ENCODE measurements at places on chromosomes 2 and 18. TPM values are rescaled to one million over a fixed set of nuclear protein-coding genes. Genes with fewer than 3 reads are reported as not detected.

Gene IL1R1
- 7.9 TPM for total RNA-seq

Gene SNORC
- 0.71 TPM for total RNA-seq

DNA sequence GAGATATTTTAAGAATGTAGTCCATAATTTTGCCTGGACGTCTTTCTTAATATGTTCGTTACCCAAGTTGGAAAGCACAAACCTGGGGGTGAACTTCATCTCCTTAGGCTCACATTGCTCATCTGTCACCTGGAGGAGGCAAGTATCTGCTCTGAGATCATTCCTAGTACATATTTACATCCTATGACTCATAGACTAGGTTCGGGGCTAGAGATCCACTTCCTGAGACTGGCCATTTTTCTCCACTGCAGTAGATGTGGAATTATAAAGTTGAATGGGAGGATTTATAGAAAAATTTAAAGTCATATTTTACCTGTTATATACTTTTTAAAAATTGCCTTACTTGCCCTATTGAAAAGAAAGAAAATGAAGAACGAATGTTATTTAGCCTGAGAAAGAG is 77.5 kb upstream of the PROKR1 start:
- DNase-seq: peak; percentile 37

- no peak for DNase-seq
These were observed 101.6 kb upstream of the COPS8 start for GRCh38 chr2:236984046-236984445.

Gene UGT1A10
- total RNA-seq: not detected

DNA sequence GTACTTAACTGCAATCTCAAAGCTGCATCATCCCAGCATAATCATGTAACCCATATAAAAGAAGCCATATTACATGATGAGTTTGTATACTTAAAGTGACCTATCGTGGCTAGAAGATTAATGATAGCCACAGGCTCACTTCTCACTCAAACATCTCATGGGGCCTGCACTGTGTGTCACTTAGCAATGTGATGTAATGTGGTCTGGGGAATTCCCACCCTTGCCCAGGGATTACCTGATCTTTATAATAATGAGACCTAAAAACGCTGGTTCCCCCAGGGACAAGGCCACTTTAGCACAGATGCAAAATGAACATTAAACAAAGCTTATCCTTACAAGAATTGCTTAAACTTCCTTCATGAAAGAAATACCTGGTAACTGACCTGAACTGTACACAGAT is 427.1 kb upstream of the CNTNAP5 start:
- DNase-seq: no peak

Gene EML6
- total RNA-seq: 1.6 TPM
